ENCODE measurements at places on chromosomes 3 and 15.

- no peak overlapping the region for H3K27ac ChIP-seq
- DNase-seq = no peak
- no peaks in the 10 kb centered on the region for H3K36me3 ChIP-seq
- H3K4me3 ChIP-seq = no peak overlapping the region
- no peaks in the 10 kb centered on the region for H3K4me1 ChIP-seq
- no peaks in the 10 kb centered on the region for H3K27me3 ChIP-seq
Measured at GRCh38 chr3:187957582-187957981, 196.4 kb upstream of the LPP start.

- H3K4me1 ChIP-seq = no peaks in the 10 kb centered on the region
- H3K4me3 ChIP-seq = no peak overlapping the region
- DNase-seq = no peak
Measured at GRCh38 chr3:56879436-56880215, 77.9 kb upstream of the ARHGEF3 start.

GRCh38 chr3:74605437-74605836, 9.0 kb downstream of the CNTN3 start:
- no peaks in the 10 kb centered on the region for H3K4me1 ChIP-seq
- no peak overlapping the region for H3K27ac ChIP-seq
- no peaks in the 10 kb centered on the region for H3K27me3 ChIP-seq
- no peaks in the 10 kb centered on the region for H3K36me3 ChIP-seq
- no peak for DNase-seq
- no peak overlapping the region for H3K4me3 ChIP-seq

GRCh38 chr15:29331669-29332068, 62.0 kb upstream of the NSMCE3 start:
- no peaks in the 10 kb centered on the region for H3K36me3 ChIP-seq
- no peak overlapping the region for H3K4me3 ChIP-seq
- no peaks in the 10 kb centered on the region for H3K4me1 ChIP-seq
- no peak for DNase-seq
- H3K27ac ChIP-seq = no peak overlapping the region

- no peaks in the 10 kb centered on the region for H3K36me3 ChIP-seq
- no peak overlapping the region for H3K27ac ChIP-seq
- no peaks in the 10 kb centered on the region for H3K27me3 ChIP-seq
Measured at GRCh38 chr3:196989721-196990262, 21.2 kb upstream of the PIGZ start.

GRCh38 chr3:39644176-39644575, 165.2 kb upstream of the MYRIP start:
- no peak for DNase-seq
- no peaks in the 10 kb centered on the region for H3K4me1 ChIP-seq
- no peaks in the 10 kb centered on the region for H3K36me3 ChIP-seq
- H3K27ac ChIP-seq = no peak overlapping the region

DNA sequence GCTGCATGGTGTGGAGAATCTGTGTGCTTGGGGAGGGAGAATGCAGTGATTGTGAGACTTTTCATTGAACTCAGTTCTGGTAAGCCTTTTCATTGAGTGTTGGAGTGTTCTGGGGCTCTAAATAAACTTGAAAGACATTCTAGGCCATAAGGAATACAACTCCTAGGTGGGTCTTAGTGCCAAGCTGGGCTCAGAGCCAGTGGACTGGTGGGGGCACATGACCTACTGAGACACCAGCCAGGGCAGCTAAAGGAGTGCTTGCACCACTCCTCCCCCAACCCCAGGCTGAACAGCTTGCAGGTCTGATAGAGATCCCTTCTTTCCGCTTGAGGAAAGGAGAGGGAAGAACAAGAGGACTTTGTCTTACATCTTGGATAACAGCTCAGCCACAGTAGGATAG, 21.7 kb upstream of the KPNA4 start:
- H3K4me3 ChIP-seq = no peak overlapping the region
- H3K4me1 ChIP-seq = no peaks in the 10 kb centered on the region
- no peaks in the 10 kb centered on the region for H3K27me3 ChIP-seq

- H3K36me3 ChIP-seq = no peaks in the 10 kb centered on the region
- no peaks in the 10 kb centered on the region for H3K27me3 ChIP-seq
- H3K4me3 ChIP-seq = no peak overlapping the region
- no peak for DNase-seq
Measured at GRCh38 chr15:62071711-62072308, 5.0 kb downstream of the C2CD4A start.

DNA sequence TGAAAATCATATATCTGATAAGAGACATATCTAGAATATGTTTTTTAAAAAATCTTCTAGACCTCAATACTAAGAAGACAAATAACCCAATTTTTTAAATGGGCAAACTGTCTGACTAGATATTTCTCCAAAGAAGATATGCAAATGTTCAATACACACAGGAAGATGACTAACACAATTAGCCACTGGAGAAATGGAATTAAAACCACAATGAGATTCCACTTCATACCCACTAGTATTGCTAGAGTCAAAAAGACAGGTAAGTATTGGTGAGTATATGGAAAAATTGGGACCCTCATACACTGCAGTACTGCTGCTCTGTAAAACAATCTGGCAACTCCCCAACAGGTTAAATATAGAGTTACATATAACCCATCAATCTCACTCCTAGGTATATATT, 33.1 kb upstream of the TOPAZ1 start:
- H3K27me3 ChIP-seq = no peaks in the 10 kb centered on the region
- no peaks in the 10 kb centered on the region for H3K4me1 ChIP-seq
- DNase-seq = no peak
- no peaks in the 10 kb centered on the region for H3K36me3 ChIP-seq

- no peak overlapping the region for H3K4me3 ChIP-seq
- H3K27ac ChIP-seq = peak overlapping the region; percentile 74
- DNase-seq = peak; percentile 60
- no peaks in the 10 kb centered on the region for H3K27me3 ChIP-seq
- no peaks in the 10 kb centered on the region for H3K36me3 ChIP-seq
Measured at GRCh38 chr3:42224658-42225421, 41.1 kb downstream of the CCK start.

- no peaks in the 10 kb centered on the region for H3K4me1 ChIP-seq
- H3K27ac ChIP-seq = no peak overlapping the region
- no peaks in the 10 kb centered on the region for H3K36me3 ChIP-seq
- DNase-seq = no peak
- no peaks in the 10 kb centered on the region for H3K27me3 ChIP-seq
- no peak overlapping the region for H3K4me3 ChIP-seq
Measured at GRCh38 chr3:33145901-33146580, 32.2 kb downstream of the CRTAP start.

DNA sequence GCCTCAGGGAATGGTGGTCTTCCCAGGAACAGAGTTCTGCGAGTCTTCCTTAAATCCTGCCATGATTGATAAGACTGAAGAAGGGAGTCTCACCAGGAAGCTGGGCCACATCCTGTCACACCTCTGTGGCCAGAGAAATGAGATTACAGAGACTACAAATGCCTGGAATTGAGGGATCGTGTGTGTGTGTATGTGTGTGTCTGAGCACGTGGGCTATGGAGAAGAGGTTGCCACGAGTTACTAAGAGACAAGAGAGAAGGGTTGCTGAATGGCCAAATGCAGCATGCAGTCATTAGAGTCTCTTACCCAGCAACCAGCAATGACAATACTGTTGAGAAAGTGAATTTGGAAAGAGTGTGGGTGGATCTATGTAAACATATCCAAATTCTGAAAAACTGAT, 443.1 kb downstream of the MFSD1 start:
- H3K4me1 ChIP-seq = no peaks in the 10 kb centered on the region
- H3K27ac ChIP-seq = no peak overlapping the region
- H3K4me3 ChIP-seq = no peak overlapping the region
- H3K27me3 ChIP-seq = no peaks in the 10 kb centered on the region

DNA sequence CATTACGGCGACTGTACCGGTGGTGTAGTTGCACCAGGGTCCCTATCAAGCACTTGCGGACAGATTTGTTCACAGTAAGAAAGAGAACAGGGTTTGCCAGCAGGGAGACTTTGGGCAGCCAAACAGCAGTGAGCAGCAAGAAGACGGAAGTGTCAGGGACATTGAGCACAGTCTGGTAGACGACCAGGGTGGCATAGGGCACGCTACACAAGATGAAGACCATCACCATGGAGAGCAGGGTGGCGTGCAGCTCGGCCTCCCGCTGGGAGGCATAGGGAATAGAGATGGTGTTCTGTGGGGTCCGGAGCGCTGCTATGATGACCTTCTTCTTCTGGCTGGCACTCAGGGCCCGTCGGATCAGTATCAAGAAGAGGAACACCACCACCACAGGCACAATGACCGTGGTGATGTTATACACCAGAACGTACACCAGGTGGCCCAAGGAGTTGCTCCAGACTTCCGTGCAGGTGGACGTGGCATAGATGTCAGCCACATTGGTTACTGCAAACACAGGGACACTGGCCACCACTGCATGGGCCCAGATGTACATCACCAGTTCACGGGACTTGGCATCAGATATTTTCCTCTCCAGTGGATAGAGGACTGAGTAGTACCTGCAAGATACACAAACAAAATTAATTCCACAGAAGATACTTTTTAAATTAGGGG, 19.1 kb upstream of the FSIP1 start:
- H3K27ac ChIP-seq = no peak overlapping the region
- no peaks in the 10 kb centered on the region for H3K4me1 ChIP-seq
- no peak for DNase-seq
- H3K27me3 ChIP-seq = no peaks in the 10 kb centered on the region
- no peaks in the 10 kb centered on the region for H3K36me3 ChIP-seq
- H3K4me3 ChIP-seq = no peak overlapping the region

DNA sequence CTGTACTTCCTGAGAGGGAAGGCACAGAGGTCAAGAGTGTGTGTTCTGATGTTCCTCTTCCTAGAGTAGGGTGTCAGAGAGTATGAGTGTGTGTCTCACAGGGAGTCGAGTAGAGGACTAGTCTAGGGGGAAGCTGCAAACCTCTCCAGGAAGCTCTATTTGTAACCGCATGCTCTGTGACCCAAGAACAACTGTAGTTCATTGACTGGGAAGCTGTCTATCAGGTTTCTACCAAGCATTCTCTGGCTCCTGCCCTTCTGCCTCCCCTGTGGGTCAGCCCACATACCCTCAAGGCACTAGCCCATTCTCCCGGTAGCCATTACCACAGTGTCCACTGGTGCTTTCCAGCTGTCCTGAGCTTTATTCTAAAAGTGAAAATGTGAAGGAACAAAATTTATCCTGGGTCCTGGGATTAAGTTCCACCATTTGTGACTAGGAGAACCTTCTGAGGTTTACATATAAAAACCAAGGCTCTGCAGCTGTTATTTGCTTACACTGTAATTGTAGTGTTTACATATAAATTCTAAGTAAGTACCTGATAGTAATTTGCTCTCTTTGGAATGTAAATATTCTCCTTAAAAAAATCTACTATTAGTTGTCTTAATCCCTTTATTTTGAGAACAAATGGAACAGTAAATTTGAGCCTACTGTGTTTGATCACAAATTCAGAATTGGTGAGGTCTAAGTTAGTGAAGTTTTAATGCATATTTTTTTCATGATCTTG, 40.7 kb downstream of the MYRIP start:
- no peak overlapping the region for H3K27ac ChIP-seq
- H3K4me1 ChIP-seq = no peaks in the 10 kb centered on the region
- no peak for DNase-seq
- no peak overlapping the region for H3K4me3 ChIP-seq
- no peaks in the 10 kb centered on the region for H3K27me3 ChIP-seq

DNA sequence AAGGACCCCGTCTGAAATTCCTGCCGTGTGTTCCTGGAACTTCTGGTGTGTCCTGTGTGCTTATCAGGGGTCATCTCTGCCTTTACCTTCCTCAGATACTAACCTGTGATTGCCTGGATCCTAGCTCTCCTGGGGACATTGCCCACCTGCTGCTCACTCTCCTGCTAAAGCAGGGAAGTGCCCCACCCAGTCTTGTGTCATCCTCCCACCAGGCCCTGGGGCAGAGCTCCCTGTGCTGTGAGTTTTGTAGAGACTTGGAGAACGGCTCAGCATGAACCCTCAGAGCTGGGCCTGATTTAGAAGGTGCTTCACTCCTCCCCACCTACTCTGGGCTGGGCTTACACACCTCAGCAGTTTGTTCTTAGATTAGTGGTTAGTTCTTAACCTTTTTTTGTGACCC, 3.8 kb upstream of the TMEM44 start:
- no peak overlapping the region for H3K27ac ChIP-seq
- H3K27me3 ChIP-seq = no peaks in the 10 kb centered on the region
- H3K4me1 ChIP-seq = no peaks in the 10 kb centered on the region

GRCh38 chr3:126029241-126029640, 54.7 kb downstream of the SLC41A3 start:
- no peaks in the 10 kb centered on the region for H3K36me3 ChIP-seq
- no peak overlapping the region for H3K27ac ChIP-seq
- no peak overlapping the region for H3K4me3 ChIP-seq
- DNase-seq = no peak
- no peaks in the 10 kb centered on the region for H3K4me1 ChIP-seq

DNA sequence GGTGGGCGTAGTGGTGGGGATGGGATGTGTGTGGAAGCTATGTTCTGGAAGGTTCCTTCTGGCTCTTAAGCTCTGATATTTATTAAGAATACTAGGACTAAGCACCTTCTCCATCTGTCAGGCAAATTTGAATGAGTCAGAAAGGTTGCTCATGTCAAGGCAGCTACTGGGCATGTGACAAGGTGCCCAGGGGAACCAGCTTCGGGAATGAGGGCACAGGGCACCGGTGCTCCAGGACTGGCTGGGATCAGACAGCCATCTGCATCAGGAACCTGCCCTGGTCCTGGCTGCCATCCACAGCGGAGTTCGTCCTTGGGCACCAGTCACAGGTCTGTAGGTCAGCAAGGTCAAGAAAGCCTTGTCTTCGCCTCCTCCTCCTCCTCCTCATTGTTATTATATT, 32.5 kb downstream of the CA12 start:
- H3K27me3 ChIP-seq = no peaks in the 10 kb centered on the region
- no peaks in the 10 kb centered on the region for H3K4me1 ChIP-seq
- no peaks in the 10 kb centered on the region for H3K36me3 ChIP-seq
- no peak for DNase-seq

DNA sequence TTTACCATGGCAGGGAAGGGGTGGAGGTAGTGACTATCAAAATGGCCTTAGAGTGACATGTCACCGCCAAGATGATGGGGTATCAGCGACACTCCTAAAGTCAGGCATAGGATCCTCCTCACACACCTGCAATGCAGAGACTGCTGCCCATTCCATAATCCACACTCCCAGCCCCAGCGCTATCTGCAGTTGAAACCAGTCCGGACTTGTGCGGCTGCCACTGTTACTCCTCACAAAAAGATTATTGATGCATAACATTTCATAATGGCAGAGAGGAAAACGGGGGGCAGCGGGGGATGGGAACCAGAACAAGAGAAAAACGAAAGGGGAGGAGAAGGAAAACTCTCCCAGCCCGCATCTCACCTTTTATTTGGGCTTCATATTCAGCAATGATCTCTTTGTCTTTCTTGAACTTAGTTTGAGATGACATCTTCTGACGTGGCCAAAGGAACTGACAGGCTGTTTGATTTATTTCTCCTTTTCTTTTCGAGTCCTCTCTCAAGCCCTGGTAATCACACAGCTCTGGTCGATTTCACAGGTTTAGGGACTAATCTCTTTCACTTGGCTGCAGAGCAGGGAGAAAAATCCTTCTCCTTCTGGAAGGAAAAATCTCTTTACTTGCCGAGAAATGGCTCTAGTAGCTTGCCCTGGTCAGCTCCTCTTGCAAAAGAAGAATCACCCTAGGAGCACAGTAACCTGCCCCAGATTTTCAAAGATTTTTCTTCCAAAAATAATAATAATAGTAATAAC, 749 bp downstream of the SRGAP3 start:
- peak; percentile 63 for DNase-seq
- H3K36me3 ChIP-seq = no peaks in the 10 kb centered on the region

- H3K4me1 ChIP-seq = no peaks in the 10 kb centered on the region
- peak; percentile 47 for DNase-seq
- H3K27ac ChIP-seq = peak overlapping the region; percentile 10
- no peaks in the 10 kb centered on the region for H3K27me3 ChIP-seq
Measured at GRCh38 chr3:141237701-141238521, 6.3 kb downstream of the PXYLP1 start.
